Neuronal stem cell (in vitro differentiated cells): ENCODE measurements at places on chromosomes 4 and X.

- no peak for DNase-seq
Measured at GRCh38 chrX:154026136-154027021, 6.7 kb upstream of the IRAK1 start.

GRCh38 chr4:121252224-121252806, 88.2 kb upstream of the TNIP3 start:
- peak; percentile 78 for DNase-seq

DNA sequence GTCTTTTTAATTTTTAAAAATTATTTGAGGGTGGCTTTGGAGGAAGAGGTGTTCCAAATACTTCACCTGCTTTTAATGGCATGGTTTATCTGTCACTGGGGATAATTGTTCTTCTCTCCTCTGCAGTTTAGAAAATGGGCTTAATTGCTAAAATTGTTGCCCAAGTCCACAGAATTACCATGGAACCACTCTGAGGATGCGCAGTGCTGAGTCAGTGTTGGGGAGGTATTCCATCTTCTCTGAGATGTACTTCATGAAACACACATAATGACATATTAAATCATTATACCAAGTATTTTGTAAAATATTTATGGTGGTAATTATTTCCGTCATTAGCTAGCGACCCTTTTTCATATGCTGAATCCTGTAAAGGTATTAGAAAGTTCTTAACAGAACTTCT, 8.0 kb downstream of the ASB5 start:
- DNase-seq = no peak

DNA sequence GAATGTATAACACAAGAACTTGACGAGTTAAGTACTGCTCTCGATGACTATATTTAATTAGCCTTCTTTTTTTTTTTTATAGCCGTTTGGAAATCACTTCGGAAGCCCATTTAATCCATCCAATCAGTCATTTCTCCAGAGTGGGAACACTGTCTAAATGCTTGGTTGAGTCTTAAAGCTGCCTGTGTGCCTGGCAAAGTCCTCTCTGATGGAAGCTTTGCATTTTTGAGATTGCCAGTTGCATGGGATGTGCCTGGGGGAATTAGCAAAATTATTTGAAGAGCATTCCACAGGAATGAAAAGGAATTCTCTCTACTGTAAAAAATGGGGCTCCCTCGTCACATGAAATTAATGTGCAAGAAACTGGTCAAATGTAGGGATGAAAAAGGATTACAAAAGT, 398.8 kb upstream of the RPS6KA3 start:
- DNase-seq = no peak

GRCh38 chrX:27918799-27919198, 62.5 kb downstream of the DCAF8L1 start:
- no peak for DNase-seq

- no peak for DNase-seq
Measured at GRCh38 chr4:124212815-124213630, 499.5 kb downstream of the ANKRD50 start.

DNA sequence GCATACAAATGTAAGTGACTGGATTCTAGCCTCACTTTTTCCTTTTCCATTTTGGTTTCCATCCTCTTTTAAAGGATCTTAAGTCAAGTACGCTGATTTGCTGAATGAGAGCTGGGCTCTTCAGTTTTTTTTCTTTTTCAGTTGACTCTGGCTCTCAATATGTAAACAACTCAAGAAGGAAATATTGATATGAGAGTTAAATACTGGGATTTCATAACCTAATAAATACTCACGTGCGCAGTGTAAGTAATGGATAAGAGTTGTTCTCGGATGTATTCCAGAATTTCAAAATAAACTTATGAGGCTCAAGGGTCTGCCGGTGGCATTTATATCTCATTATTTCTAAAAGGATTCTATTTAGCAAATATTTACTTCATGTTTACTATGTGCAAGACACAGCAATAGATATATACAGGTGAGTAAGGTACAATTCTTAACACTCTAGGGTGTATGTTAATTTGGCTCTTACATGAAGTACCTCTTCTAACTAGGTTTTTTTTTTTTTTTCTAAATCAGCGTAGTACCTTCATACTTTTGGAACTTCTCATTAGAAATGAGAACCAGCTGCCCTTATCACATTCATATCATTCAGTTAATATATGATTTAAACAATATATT, 11.0 kb upstream of the MAGEB10 start:
- no peak for DNase-seq

DNA sequence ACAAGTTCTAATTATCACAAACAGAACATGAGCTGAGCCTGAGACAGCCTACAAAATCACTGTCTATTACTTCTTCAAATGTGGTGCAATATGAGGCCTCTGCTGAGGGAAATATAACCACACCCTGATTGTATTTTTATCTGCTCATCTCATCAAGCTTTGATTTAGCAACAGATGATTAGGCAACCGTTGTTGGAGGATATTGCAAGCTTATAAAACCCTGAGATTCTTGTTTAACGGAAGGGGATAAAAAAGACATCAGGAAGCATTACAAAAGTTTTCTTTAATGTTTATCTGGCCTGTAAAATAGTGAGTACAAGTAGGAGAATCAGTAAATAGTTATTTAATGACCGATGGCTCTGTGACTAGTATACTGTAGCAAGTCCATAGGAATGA, 108.5 kb downstream of the ZNF330 start:
- no peak for DNase-seq

DNA sequence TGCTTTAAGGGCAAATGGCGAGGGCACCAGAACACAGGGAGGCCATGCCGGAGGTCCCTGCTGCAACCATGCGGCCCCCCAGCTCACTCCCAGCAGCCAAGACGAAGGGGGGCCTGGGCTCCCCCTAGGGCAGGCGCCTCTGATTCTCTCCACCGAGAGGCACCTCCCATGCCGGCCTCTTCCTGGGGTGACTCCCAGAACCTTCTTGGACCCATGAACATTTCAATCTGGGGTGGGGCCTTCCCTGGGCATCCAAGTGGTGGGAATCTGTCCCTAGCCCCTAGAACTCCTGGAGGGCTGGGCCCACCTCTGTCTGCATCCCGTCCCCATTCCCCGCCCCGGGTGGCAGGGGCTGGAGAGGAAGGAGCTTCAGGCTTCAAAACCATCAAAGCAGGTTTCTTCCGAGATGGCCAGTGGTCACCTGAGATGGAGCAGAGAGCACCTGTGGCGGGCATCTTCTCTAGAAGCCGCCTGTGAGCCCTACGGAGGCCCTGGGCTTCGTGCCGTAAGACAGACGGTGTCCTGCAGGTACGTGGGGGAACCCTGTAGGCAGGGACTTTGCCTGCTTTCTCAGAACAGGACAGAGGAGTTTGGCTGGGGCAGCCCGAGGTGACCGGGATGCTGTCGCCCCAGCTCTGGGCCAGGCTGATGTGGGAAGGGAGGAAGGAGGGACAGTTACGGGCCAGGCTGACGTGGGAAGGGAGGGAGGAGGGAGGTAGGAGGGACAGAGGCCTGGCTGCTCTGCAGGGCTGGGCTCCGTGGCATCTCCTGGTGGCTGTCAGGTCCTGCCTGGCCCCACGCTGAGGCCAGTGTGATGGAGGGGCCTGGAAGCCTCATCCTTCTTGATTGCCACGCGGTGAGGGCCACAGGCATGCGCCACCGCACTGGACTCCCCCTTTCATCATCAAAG, 6.8 kb upstream of the SLC25A6 start:
- no peak for DNase-seq

GRCh38 chr4:101175896-101176676, 171.2 kb downstream of the PPP3CA start:
- DNase-seq = no peak

- DNase-seq = no peak
Measured at GRCh38 chr4:27234306-27234899, 373.8 kb downstream of the STIM2 start.
